Astrocyte (in vitro differentiated cells and primary cell): ENCODE measurements at places on chromosomes 2 and 18. TPM values are rescaled to one million over a fixed set of nuclear protein-coding genes. Genes with fewer than 3 reads are reported as not detected.

DNA sequence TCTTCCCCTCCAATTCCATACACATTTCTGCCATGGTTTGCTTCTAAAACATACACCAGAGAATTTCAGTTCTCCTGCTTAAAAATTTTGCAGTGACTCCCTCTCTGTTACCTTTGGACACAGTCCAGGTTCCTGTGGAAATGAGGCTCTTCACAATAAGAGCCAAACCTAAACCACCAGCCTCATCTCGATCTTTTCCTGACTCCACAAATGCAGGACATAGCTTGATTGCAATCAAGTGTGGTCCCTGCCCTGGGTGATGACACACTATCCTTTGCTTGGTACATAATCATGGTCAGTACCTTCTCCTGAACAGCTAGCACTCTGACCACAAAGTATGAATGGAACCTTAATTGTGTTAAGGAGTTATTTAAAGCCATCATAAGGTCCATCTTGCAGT is 134.9 kb upstream of the CHAC2 start:
- DNase-seq: peak; percentile 90
- no peak overlapping the region for H3K4me3 ChIP-seq
- H3K27me3 ChIP-seq: no peaks in the 10 kb centered on the region
- H3K36me3 ChIP-seq: no peaks in the 10 kb centered on the region

GRCh38 chr18:63177259-63177658 is 142.3 kb downstream of the BCL2 start:
- no peaks in the 10 kb centered on the region for H3K4me1 ChIP-seq
- no peak overlapping the region for H3K27ac ChIP-seq
- H3K36me3 ChIP-seq: no peaks in the 10 kb centered on the region
- DNase-seq: no peak
- H3K4me3 ChIP-seq: no peak overlapping the region

DNA sequence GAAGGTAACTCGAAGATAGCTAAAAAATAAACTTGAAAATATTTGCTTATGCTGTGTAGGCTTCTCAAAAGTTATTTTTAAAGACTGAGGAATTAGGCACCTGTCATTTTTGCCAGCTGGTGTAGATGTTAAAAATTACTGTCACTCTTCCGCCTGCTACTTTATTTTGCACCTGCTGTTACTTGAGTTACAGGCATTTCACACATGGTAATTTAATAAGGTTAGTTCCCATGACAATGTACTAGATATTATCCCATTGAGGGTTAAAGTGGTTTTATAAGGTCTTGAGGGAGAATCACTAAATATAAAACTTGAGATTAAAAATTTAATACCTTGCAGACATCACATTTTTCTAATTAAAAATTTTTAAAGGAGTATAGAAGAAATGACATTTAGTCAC is 26.6 kb downstream of the MYL1 start:
- H3K4me1 ChIP-seq: no peaks in the 10 kb centered on the region
- H3K4me3 ChIP-seq: no peak overlapping the region
- H3K27me3 ChIP-seq: no peaks in the 10 kb centered on the region
- no peaks in the 10 kb centered on the region for H3K36me3 ChIP-seq

DNA sequence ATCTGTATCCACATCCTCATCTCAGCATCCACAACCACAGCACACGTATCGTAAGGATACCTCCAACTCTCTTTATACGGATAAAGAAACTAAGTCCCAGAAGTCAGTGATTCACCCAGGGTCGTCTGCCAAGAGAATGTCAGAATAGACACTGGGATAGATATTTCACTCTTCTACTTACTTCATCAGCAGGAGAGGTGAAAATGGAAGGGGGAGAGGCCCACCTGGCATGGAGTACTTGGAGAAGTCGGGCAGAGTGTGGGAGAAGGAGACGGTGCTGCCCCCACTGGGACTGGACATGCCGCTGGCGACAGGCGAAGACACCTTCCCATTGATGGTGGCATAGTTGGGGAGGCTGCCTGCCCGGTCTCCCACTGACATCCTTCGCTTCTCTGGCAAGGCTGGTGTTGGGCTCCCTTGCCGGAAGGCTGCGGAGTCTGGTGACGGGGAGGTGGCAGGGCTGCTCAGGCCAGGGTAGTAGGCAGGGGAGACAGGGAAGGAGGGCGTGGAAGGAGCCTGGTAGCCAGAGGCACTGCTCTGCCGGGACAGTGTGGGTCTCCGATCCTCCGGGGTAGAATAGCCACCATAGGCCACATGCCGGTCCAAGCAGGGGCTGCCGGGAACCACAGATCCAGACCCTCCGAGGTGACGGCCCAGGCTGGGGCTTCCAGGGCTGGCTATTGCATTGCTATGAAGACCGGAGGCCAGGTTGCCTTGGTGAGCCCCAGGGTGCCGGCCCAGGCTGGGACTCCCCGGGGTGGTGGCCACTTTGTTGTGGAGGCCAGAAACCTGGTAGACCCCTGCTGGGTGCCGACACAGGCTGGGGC is 185.1 kb downstream of the TNS1 start:
- peaks cover 14% of the 10 kb centered on the region for H3K4me1 ChIP-seq
- no peaks in the 10 kb centered on the region for H3K27me3 ChIP-seq
- H3K36me3 ChIP-seq: peaks cover 56% of the 10 kb centered on the region
- H3K4me3 ChIP-seq: no peak overlapping the region

- H3K4me1 ChIP-seq: peaks cover 3% of the 10 kb centered on the region
- DNase-seq: no peak
- H3K4me3 ChIP-seq: peak overlapping the region; percentile 44
- H3K27me3 ChIP-seq: no peaks in the 10 kb centered on the region
- H3K27ac ChIP-seq: no peak overlapping the region
- H3K36me3 ChIP-seq: peaks cover 3% of the 10 kb centered on the region
Observed at GRCh38 chr18:35267809-35268208, 22.2 kb downstream of the ZSCAN30 start.

GRCh38 chr2:10447300-10447894 is 730 bp downstream of the ODC1 start:
- peaks cover 23% of the 10 kb centered on the region for H3K4me1 ChIP-seq
- peak overlapping the region; percentile 84 for H3K4me3 ChIP-seq
- no peaks in the 10 kb centered on the region for H3K27me3 ChIP-seq

DNA sequence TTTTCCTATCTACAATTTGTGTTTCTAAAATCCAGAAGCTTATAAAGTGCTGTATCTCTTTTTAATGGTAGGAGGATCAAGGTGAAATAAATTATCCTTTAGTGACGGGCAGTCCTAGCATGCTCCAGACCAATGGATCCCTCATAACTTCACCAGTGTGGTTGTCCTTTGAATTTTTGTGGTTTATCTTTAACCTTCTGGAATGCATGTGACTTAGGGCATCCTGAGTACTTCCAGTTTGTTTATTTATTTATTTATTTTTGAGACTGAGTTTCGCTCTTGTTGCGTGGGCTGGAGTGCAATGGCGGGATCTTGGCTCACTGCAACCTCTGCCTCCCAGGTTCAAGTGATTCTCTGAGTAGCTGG is 40.4 kb downstream of the NUP35 start:
- no peaks in the 10 kb centered on the region for H3K4me1 ChIP-seq
- H3K27ac ChIP-seq: no peak overlapping the region
- peak; percentile 72 for DNase-seq
- H3K36me3 ChIP-seq: peaks cover 4% of the 10 kb centered on the region
- H3K27me3 ChIP-seq: no peaks in the 10 kb centered on the region

DNA sequence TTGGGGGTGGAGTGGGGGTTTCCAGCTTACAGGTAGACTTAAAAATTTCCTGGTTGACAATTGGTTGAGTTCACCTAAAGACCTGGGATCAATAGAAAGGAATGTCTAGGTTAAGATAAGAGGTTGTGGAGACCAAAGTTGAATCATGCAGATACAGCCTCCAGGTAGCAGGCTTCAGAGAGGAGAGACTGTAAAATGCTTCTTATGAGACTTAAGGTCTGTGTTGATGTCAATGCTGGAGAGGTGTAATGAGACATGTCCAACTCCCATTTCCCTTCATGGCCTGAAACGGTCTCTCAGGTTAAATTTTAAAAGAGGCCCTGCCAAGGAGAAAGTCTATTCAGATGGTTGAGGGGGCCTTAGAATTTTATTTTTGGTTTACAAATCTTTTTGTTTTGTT is 38.5 kb upstream of the RND3 start:
- peak overlapping the region; percentile 85 for H3K27ac ChIP-seq
- DNase-seq: no peak
- H3K4me3 ChIP-seq: no peak overlapping the region
- no peaks in the 10 kb centered on the region for H3K27me3 ChIP-seq

DNA sequence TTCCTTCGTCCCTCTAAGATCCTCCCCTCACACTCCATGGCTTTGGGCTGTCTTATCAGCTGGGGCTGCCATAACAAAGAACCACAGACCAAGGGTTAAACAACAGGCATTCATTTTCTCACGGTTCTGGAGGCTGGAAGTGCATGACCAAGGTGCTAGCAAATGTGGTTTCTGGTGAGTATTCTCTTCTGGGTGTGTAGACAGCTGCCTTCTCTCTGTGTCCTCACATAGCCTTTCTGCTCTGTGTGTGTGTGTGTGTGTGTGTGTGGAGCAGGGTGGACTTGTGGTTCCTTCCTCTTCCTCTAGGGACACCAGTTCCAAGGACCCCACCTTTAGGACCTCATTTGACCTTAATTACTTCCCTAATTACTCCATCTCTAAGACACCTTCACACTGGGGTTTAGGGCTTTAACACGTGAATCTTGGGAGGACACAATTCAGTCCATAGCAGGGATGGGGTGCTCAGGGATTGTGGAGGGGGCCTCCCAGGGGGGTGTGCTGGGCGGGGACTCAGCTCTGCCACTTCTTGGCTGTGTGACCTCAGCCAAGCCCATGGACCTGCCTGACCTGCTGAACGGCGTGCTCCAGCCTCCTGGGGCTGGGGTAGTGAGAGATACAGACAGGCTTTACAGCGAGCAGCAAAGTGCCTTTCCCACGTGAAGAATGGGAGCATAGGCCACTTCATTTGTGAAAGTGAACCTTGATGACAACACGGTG is 38.0 kb downstream of the ACKR3 start:
- peaks cover 6% of the 10 kb centered on the region for H3K4me1 ChIP-seq
- peaks cover 10% of the 10 kb centered on the region for H3K27me3 ChIP-seq
- H3K27ac ChIP-seq: no peak overlapping the region
- no peaks in the 10 kb centered on the region for H3K36me3 ChIP-seq

- no peaks in the 10 kb centered on the region for H3K27me3 ChIP-seq
- DNase-seq: no peak
- H3K27ac ChIP-seq: no peak overlapping the region
- no peaks in the 10 kb centered on the region for H3K36me3 ChIP-seq
Observed at GRCh38 chr2:182166841-182167240, 181.2 kb downstream of the PPP1R1C start.

DNA sequence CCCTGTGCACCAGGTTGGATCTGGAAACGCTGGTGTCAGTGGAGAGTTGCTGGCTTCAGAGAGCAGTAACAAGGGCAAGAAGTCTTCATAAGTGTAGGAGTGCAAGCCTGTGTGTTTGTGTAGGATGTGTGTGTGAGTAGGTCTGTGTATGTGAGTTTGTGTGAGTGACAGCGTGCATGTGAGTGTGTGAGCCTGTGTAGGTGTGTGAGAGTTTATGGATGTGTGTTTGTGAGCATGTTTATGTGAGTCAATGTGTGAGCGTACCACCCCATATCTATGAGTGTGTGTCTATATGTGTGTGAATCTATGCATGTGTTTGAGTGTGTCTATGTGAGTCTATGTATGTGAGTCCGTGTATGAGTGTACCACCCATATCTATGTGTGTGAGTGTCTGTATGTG is 86.5 kb upstream of the ATG16L1 start:
- H3K27ac ChIP-seq: no peak overlapping the region

GRCh38 chr2:142841788-142842187 is 35.7 kb upstream of the KYNU start:
- DNase-seq: no peak
- H3K4me3 ChIP-seq: no peak overlapping the region
- no peaks in the 10 kb centered on the region for H3K27me3 ChIP-seq

- DNase-seq: no peak
- no peaks in the 10 kb centered on the region for H3K27me3 ChIP-seq
- H3K4me3 ChIP-seq: no peak overlapping the region
- H3K27ac ChIP-seq: no peak overlapping the region
- no peaks in the 10 kb centered on the region for H3K4me1 ChIP-seq
Observed at GRCh38 chr2:233772583-233772982, 5.5 kb upstream of the MROH2A start.

GRCh38 chr2:16359961-16360360 is 305.7 kb downstream of the CYRIA start:
- H3K27me3 ChIP-seq: no peaks in the 10 kb centered on the region
- DNase-seq: no peak
- no peak overlapping the region for H3K27ac ChIP-seq
- no peaks in the 10 kb centered on the region for H3K36me3 ChIP-seq
- H3K4me1 ChIP-seq: no peaks in the 10 kb centered on the region

GRCh38 chr18:7844017-7844416 is 276.9 kb downstream of the PTPRM start:
- H3K27ac ChIP-seq: no peak overlapping the region
- H3K36me3 ChIP-seq: no peaks in the 10 kb centered on the region
- DNase-seq: no peak

DNA sequence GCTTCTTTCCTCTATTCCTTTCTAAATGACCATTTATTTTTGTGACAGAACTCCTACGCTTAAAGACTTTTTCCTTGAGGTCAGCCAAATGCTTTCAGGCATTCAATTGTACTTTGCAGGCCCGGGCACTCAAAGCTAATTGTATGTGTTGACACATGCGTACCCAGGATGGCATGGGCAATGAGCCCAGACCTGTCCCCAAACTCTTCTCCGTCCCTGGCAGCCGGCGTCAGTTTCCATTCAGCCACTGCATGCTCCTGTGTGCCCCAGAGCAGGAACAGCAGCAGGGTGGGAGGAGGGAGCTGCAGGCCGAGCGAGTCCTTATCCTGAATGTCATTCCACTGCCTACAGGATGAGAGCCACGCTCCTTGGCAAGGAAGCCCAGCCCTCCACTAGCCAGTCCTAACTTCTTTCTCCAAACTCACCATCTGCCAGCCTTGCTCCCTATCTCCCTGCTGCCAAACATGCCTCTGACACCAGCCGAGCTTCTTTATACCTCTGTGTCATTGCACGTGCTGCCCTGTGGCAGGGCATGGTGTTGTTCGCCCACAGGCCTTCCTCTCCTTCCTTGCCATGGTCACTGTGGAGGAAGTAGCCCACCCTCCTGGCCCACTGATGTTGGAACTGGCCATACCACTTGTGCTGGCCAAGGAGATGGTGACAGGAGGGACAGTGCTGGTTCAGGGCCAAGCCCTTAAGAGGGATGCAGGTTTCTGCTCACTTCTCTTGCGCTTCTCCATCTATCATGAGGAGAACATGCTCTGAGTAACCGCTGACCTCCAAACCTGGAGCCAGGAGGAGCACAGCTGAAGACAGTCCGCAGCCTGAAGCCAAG is 116.9 kb upstream of the FHL2 start:
- no peaks in the 10 kb centered on the region for H3K4me1 ChIP-seq
- H3K27ac ChIP-seq: no peak overlapping the region
- H3K36me3 ChIP-seq: no peaks in the 10 kb centered on the region
- DNase-seq: peak; percentile 44
- peaks cover 15% of the 10 kb centered on the region for H3K27me3 ChIP-seq

- peak overlapping the region; percentile 47 for H3K27ac ChIP-seq
- no peaks in the 10 kb centered on the region for H3K36me3 ChIP-seq
- H3K27me3 ChIP-seq: no peaks in the 10 kb centered on the region
- H3K4me1 ChIP-seq: peaks cover 16% of the 10 kb centered on the region
- H3K4me3 ChIP-seq: no peak overlapping the region
Observed at GRCh38 chr2:64114912-64115277, 29.3 kb downstream of the PELI1 start.

LIMS3 gene
- total RNA-seq: 3.2 and 7.1 TPM in 2 replicates

TRABD2A gene
- total RNA-seq: 2.6 and 3.2 TPM in 2 replicates

STAM2 gene
- 33.8 and 35.3 TPM in 2 replicates for total RNA-seq

ALPI gene
- total RNA-seq: not detected in 2 replicates
